Cardiac ventricle fibroblast (primary cell): ENCODE measurements at places on chromosomes 16 and 17. TPM values are rescaled to one million over a fixed set of nuclear protein-coding genes. Genes with fewer than 3 reads are reported as not detected.

The PTGES3L gene
- total RNA-seq: not detected in 2 replicates

The KRTAP3-2 gene
- total RNA-seq: not detected in 2 replicates

The JPT1 gene
- 44.3 and 57.8 TPM in 2 replicates for total RNA-seq

The DPEP1 gene
- 0.05 TPM in 1 of 2 replicates, not detected in the other for total RNA-seq

The TRPV3 gene
- total RNA-seq: 1.0 and 4.7 TPM in 2 replicates
